ENCODE measurements at places on chromosomes 5 and 9.
A peak's percentile ranks its signal among the peaks of the same experiment; 100 is the strongest.

- peak; percentile 4 for DNase-seq
Measured at GRCh38 chr9:113042884-113043657, 13.5 kb downstream of the ZFP37 start.

DNA sequence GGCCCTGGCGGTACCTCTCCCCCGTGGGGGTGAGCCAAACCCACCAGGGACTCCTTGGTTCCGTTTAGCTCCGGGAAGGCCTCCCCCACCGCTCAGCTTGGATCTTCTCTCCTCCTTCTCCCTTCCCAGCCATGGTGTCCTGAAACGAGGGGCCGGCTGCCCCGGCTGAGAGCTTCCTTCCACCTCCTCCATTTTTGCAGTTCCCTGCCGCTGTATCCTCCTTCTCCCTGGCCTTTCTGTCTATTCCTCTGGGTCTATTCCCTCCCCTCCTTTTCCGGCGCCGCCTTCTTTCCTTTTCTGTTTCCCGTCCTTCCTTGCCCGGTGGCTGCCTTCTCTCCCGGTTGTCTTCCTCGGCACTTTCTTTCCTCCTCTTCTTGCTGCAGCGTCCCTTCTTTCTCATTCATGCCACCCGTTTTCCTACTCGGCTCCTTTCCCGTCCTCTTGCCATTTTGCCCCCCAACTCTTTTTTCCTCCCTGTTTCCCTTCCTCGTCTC is 110.4 kb downstream of the LIFR start:
- peak; percentile 51 for DNase-seq

GRCh38 chr5:14374100-14374499 is 207.5 kb upstream of the OTULINL start:
- no peak for DNase-seq

- DNase-seq: no peak
Measured at GRCh38 chr5:91367344-91367743, 15.8 kb downstream of the ARRDC3 start.

GRCh38 chr5:69231851-69232250 is 2.8 kb upstream of the CDK7 start:
- DNase-seq: no peak

DNA sequence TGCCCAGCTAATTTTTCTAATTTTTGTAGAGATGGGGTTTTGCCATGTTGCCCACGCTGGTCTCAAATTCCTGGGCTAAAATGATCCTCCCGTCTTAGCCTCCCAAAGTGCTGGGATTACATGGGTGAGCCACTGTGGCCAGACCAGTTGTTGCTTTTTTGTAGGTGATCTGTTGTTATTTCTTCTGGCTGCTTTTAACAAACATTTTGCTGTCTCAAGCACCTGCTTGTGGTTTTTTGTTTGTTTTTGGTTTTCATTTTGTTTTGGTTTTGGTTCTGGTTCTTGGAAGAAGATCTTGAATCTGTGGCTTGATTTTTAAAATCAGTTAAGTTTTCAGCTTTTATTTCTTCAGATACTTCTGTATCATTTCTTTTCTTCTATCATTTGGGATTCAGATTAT is 21.1 kb downstream of the ERCC6L2 start:
- no peak for DNase-seq

GRCh38 chr5:123705741-123706140 is 193.8 kb downstream of the CSNK1G3 start:
- peak; percentile 83 for DNase-seq

DNA sequence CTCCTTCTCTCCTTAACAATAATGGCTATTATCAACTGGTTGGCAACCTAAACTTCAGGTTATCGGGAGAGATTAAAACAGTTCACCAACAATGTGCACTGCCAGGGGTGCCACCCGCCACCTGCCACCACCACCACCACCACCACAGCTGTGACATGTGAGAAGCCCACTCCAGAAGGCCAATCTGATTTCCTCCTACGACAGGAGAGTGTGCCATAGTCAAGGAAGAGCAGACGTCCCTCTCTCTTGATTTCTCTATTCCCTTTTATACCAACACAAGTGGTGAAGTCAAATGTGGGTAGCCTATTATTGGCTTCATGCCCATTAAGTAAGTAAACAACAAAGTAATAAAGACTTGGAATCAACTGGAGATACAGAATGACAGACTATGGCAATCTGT is 22.4 kb downstream of the GNAQ start:
- no peak for DNase-seq

GRCh38 chr9:6781476-6781875 is 23.7 kb downstream of the KDM4C start:
- no peak for DNase-seq

DNA sequence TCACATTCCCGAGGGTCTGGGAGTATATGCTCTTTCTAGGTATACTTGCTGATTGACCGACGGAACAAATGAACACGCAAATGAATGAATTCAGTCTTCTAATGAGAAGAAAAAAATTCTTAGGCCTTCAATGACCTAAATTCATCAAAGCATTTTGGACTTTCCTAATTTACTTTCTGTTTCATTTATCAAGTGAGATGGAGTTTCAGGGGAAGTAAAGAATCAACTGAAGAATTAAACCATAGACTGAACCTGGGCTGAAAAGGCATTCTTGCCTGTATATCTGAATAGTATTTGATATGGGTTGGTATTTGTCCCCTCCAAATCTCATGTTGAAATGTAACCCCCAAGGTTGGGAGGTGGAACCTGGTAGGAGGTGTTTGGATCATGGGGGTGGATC is 64.1 kb downstream of the ZFAND5 start:
- no peak for DNase-seq

GRCh38 chr9:123349691-123350480 is 6.1 kb upstream of the CRB2 start:
- peak; percentile 63 for DNase-seq

GRCh38 chr9:21995666-21996398 is 1.2 kb downstream of the CDKN2B-AS1 start:
- DNase-seq: peak; percentile 65

DNA sequence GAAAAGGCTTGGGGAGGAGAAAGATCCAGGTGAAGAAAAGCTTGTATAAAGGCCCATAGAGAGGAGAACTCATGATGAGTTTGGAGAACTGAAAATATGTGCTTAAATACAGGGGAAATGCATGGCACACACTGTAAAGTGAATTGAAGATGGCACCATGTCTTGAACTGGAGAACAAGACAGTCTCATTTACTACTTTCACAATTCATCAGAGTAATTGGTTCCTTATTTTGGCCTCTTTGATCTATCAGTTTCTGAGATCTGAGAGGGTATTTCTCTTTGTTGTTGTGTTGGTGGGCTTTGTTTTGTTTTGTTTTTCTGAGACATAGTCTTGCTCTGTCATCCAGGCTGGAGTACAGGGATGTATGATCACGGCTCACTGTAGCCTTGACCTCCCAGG is 98.2 kb downstream of the CEMIP2 start:
- no peak for DNase-seq

DNA sequence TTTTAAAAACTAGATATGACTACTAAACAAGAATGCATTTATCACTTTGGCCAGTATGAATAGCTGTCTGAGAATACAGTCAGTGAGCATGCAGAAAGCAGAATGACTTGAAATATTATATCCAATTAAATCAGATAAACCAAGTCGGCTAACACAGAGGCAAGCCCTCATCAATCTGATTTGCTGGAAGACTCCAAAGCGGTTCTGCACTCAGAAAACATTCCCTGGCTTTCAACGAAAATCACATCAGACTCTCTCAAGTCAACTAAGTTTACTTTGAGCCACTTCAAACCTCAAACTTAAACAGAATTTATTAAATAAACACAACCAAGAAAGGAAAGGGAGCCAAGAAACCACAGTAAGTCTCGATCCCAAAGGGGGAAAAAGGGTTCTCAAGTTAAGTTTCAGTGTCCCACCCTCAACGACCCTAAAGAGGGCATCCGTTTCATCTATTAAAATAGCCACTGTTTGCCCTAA is 1.4 kb downstream of the MYO10 start:
- peak; percentile 60 for DNase-seq

- no peak for DNase-seq
Measured at GRCh38 chr9:109460576-109460975, 37.5 kb downstream of the PTPN3 start.

- no peak for DNase-seq
Measured at GRCh38 chr5:132486318-132487094, 4.1 kb downstream of the IRF1 start.

- DNase-seq: no peak
Measured at GRCh38 chr9:111190347-111190746, 139.7 kb downstream of the OR2K2 start.

DNA sequence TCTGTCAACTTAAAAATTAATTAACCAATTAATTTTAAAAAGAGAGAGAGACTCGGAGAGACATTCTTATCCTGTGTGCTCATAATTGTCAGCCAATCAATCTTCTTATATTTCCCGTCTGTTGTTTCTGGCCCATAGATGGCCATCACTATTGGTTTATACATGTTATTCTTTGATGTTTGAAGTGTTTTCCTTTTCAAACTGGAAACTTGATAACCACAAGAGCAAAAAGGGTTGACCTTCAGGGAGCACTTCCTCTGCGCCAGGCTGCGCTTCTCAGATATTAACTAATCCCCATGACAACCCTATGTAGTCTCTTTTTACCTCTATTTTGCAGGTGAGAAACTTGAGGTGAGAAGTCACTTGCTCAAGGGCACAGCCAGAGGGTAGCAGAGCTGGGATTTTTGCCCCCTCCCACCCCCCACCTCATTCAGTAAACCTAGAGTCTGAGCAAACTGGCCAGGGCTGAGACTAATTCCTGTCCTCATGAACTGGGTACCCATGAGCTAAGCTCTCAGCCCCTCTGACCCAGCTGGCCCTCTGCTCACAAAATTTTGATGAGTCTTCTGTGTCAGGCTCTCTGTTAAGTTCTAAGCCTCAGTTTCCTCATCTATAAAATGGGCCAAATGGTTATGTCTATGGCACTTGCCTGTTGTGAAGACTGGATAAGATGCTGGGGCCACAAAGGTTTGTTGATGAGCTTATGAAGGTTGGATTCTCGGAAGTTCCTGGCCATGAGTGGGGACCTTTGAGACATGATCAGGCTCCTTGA is 86.0 kb upstream of the SH3PXD2B start:
- DNase-seq: no peak

DNA sequence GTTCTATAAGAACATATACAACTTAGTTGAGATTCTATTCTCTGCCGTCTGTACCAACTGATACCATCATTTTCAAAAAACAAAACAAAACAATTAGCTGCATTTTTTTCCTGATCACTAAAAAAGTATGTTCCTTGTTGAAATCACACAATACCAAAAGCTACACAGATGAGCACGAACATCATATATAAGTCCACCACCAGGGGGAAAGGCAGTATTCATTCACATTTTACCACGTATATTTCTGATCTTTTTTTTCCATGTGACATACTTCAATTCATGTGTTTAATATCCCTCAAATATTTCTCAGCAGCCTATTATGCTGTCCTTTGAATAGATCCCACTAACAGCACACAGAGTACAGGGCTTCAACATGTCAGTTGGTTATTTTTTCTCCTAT is 40.6 kb downstream of the IRX2 start:
- peak; percentile 25 for DNase-seq

DNA sequence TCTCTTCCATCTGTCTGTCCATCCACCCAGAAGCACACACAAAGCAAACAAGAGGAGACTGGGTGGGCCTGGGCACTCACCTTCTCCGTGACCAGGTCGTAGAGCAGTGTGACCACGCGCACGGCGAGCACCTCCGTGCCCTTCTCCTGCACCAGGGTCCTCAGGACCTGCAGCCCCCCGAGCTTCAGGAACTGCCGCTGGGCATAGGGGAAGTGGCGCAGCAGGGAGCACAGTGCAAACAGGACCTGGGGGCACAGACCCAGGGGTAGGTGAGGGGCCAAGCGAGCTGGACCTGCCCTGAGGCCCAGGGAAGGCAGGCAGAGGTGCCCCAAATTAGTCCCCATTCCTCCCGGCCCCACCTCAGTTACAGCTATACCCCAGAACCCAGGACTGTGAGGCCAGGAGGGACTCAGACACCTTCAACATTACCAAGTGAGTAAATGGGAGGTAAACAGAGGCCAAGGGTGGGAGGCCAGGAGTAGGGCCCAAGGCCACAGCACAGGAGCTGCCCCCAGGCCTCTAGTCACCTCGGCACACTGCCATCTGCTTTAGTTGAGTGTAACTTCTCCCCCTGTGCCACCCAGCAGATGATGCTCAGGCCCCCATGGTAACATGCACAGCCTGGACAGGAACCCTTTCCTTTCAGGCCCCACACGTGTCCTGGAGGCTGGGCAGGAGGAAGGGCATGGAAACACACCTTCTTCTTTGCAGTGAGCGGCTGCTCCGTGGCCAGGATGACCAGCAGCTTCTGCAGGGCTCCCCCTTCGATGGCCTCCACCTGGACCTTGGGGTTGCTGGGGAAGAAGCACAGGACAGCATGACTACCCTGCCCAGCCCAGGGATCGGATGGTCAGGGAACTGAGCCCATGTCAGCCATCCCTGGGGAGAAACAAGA is 76.2 kb upstream of the LRRTM2 start:
- no peak for DNase-seq

Data from EH (cell line).